ENCODE measurements at places on chromosomes 2 and 18. TPM values are rescaled to one million over a fixed set of nuclear protein-coding genes. Genes with fewer than 3 reads are reported as not detected.

- no peak for DNase-seq
Measured at GRCh38 chr18:6598657-6599056, 130.9 kb upstream of the ARHGAP28 start.

- no peak for DNase-seq
Measured at GRCh38 chr2:105857076-105857740, 112.5 kb downstream of the NCK2 start.

DNA sequence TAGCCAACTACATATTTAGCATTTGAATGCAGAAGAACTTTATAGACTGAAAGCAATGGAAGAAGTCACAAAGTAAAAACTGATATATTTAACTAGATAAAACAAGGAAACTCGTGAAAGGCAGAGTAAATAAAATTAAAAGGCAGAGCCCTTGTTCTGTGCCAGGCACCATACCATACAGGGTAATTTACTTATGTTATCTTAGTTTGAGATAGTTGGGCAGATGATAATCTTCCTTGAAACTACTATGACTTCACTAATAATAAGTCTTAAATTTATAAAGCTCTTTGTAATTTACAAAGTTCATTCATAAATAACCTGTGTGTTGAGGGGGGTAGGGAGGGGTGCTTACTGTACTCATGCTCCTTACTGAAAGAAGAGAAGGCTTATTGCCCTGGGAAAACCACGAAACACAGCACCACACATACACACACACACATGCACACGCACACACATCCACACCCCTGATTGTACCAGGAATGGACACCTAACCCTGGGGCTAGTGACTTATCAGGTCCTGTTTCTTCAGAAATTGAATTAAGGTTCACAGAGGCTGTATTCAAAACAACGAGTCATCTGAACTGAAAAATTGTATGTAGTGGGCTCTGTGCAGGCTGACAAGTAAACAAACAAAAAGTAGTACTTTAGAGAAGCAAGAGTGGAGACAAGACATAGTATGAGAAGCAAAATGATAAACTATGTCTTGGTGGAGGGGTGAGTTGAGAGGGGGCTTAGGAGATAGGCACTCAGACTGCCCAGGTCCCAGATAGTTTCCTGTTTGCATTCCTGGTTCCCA lies 38.1 kb downstream of the AGFG1 start:
- peak; percentile 76 for DNase-seq

- no peak for DNase-seq
Measured at GRCh38 chr2:23346029-23346428, 39.0 kb upstream of the KLHL29 start.

GRCh38 chr2:143476336-143477087 lies 347.3 kb downstream of the ARHGAP15 start:
- DNase-seq: no peak

GRCh38 chr2:145421841-145422240 lies 901.9 kb upstream of the ZEB2 start:
- no peak for DNase-seq

- DNase-seq: no peak
Measured at GRCh38 chr2:130891966-130892365, 55.3 kb downstream of the ARHGEF4 start.

GRCh38 chr18:45155526-45155925 lies 459.8 kb upstream of the SLC14A2 start:
- DNase-seq: peak; percentile 61

DNA sequence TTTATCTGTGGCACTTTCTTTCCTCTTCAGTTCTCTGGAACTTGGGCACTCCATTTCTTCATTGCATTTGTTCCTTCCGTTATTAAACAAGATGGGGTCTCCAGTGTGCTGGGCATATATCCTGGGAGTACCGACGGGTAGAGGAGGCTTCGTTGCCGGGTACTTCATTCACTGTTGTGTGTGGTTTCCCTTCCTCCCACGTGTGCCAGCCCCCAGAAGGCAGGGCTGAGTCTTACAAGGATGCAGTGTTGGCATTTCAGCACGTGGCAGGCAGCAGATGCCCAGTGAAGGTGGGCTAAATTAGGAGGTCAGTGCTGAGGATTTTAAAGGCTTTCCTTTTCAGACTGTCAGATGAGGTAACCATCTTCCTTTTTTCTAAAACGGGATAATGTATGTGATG lies 58.6 kb downstream of the MGAT5 start:
- DNase-seq: no peak

DNA sequence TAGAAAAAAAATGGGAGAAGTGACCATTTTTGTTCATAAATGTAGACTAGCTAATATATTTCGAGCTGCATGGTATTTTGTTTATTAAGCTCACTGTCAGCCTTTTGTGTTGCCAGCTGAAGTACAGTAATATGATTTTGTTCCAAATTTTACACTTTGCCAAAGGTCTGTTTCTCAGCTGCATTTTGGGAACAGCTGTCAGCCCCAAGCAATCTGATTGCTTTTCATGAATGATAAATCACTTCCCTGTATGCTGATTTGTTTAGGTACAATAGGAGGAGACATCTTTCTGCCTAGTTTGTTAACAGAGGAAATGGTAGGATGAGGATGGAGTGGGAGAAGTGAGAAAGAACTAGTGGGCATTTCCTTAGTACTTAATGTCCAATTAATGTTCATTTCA lies 79.3 kb downstream of the NABP1 start:
- no peak for DNase-seq

DNA sequence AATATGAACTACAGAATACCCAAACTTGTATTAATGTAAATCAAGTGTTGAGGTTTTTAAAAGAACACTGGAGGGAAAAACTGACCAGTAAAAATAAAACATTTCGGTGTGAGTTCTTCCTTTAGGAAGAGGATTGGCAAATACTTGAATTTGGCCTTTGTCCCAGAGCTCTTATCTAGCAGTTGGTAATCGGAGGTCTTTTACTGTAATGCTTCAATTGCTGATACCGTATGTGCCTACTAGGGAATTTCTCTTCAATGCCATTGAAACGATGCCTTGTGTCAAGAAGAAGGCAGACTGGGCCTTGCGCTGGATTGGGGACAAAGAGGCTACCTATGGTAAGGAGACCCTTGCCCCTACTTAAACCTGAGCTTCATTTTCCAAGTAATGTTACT lies 4.1 kb downstream of the RRM2 start:
- no peak for DNase-seq

- no peak for DNase-seq
Measured at GRCh38 chr2:158967114-158967730, 1.2 kb upstream of the TANC1 start.

- DNase-seq: no peak
Measured at GRCh38 chr2:220949466-220949865, 622.6 kb downstream of the EPHA4 start.

DNA sequence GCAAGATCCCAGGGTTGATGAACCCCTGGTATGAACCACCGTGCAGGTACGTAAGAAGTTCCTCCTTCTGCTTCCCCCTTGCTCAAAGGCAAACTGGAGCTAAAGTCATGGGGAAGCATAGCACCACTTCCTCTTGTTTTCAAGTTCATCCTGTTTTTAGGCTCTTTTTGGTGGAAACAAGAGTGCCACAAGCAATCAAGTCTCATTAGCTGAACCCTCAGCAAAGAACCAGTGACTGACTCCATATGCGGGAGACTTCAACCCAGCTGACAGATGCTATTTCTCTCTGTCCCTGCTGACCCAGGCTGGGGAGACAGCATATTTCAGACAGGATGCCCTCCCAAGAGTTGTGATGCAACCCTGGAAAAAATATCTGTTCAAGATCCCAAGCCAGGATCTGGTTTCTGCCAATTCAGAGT lies 47.7 kb downstream of the BCL2 start:
- no peak for DNase-seq

GRCh38 chr2:105769504-105769903 lies 24.8 kb downstream of the NCK2 start:
- DNase-seq: no peak

DNA sequence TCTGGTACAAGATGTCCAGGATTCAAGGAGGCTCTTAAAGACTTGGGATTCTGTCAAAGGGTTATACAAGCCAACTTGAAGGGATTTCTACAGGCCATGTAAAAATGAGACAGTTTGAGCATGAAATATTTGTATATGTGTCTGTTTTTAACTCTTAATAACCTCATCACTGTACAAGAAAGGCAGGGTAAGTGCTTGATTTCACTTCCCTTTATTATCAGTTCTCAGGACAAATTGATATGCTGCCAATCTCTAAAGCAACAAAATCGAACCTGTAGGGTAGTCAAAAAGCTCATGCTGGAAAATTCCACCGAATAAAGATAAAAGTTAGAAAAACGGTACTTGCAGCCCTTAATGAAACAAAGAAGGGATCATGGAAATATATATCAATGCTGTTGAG lies 14.1 kb downstream of the COPS8 start:
- no peak for DNase-seq

DNA sequence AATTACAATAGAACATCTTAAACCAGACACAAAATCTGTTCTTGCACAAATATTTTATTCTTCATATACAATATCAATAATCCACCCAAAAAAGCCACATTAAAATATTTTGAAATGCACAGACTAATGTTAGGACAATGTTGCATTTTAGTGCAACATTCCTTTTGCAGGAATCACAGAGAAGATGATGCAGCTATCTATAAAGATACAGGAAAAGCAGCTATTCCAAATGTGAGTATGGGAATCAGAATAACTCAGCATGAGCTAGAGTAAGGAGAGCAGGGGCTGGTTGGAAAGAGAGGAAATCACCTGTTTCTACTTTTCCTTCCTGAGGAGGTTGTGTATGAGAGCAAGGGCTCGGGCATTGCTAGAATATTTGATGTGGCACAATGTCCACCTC lies 4.8 kb downstream of the C2orf66 start:
- no peak for DNase-seq

- no peak for DNase-seq
Measured at GRCh38 chr2:46647041-46647440, 167.7 kb downstream of the TMEM247 start.

DNA sequence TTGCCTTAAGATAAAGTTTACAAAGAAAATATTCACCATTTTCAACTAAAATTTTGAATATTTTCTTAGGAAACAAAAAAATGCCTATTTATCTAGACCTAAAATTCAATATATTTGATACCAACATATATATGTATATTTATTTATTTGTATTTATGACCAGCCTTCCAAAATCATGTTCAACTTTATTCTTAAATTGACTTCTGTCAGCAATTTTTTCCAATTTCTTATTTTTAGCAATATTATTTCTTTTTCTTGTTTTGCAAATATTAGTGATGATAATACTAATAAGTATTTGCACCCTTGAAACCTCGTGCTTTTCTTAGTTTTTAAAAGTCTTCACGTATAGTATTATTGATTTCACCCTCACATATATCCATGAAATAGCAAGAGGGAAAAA lies 68.2 kb upstream of the PHLPP1 start:
- DNase-seq: no peak

GRCh38 chr2:54995553-54995952 lies 54.7 kb downstream of the RTN4 start:
- no peak for DNase-seq

- DNase-seq: no peak
Measured at GRCh38 chr2:79977792-79978191, 326.8 kb downstream of the LRRTM1 start.

GRCh38 chr2:85864654-85865053 lies 24.1 kb downstream of the ST3GAL5 start:
- DNase-seq: no peak

- peak; percentile 5 for DNase-seq
Measured at GRCh38 chr2:145644820-145645302, 1124.9 kb upstream of the ZEB2 start.

GRCh38 chr2:169507698-169508097 lies 1.8 kb upstream of the KLHL41 start:
- peak; percentile 85 for DNase-seq

GRCh38 chr2:226887940-226888339 lies 52.1 kb downstream of the RHBDD1 start:
- no peak for DNase-seq

- no peak for DNase-seq
Measured at GRCh38 chr2:18047213-18047611, 168.7 kb downstream of the KCNS3 start.

GRCh38 chr2:46925474-46926351 lies 10.1 kb upstream of the MCFD2 start:
- DNase-seq: peak; percentile 55

GRCh38 chr18:57803103-57803969 lies at the start of gene ATP8B1:
ATP8B1 (minus strand) TSS chr18:57803315; CDS start chr18:57731807, 71,508 bp downstream.
- peak; percentile 96 for DNase-seq

GRCh38 chr2:120873958-120874887 lies 138.6 kb downstream of the GLI2 start:
- no peak for DNase-seq

DNA sequence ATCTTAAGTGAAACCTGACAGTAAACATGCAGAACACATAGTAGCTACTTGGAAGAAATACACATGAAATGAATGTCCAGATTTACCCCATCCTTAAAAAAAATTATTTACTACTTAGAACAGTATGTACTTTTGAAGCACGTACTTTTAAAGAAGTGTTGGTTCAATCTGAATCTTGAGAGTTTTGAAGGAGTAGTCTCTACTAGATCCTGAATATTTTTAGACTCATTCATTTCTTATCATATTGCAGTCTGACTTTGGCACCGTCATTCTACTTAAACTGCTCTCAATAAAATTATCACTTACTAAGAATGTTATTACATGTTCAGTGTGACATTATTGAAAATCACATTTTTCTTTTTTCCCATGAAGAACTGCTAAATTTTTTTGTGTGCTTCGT lies 187.8 kb downstream of the DPP4 start:
- DNase-seq: no peak

Gene KLHL41
- total RNA-seq: 0.12 TPM

Gene NEURL3
- 0.40 TPM for total RNA-seq

Gene ANKRD53
- total RNA-seq: not detected

Gene TEKT4
- total RNA-seq: not detected

Gene AQP12A
- not detected for total RNA-seq

Gene TMEM37
- 0.26 TPM for total RNA-seq

Gene RGPD4
- not detected for total RNA-seq

Gene GCKR
- total RNA-seq: not detected

Gene ST8SIA5
- 0.04 TPM for total RNA-seq

Gene SEH1L
- total RNA-seq: 61.2 TPM

Gene TUBB8B
- not detected for total RNA-seq

Gene SERPINB13
- not detected for total RNA-seq

Gene CABLES1
- 18.6 TPM for total RNA-seq

Gene ADAM23
- 0.22 TPM for total RNA-seq

Gene CHRNG
- not detected for total RNA-seq

Gene ASB18
- 0.15 TPM for total RNA-seq

Gene MAP2
- 2.1 TPM for total RNA-seq

Gene ST6GAL2
- 11.4 TPM for total RNA-seq

Gene GALNT14
- total RNA-seq: 12.7 TPM

Gene PTPRM
- 45.6 TPM for total RNA-seq

Gene AQP12B
- not detected for total RNA-seq

Gene IFIH1
- total RNA-seq: 7.8 TPM

Gene REG3G
- total RNA-seq: not detected
